Activated effector memory CD4-positive, alpha-beta T cell treated with anti-CD3 and anti-CD28 coated beads, Interleukin-2, amount 50 U/mL, for 16 hours (primary cell): ENCODE measurements at places on chromosomes 5 and 9.

DNA sequence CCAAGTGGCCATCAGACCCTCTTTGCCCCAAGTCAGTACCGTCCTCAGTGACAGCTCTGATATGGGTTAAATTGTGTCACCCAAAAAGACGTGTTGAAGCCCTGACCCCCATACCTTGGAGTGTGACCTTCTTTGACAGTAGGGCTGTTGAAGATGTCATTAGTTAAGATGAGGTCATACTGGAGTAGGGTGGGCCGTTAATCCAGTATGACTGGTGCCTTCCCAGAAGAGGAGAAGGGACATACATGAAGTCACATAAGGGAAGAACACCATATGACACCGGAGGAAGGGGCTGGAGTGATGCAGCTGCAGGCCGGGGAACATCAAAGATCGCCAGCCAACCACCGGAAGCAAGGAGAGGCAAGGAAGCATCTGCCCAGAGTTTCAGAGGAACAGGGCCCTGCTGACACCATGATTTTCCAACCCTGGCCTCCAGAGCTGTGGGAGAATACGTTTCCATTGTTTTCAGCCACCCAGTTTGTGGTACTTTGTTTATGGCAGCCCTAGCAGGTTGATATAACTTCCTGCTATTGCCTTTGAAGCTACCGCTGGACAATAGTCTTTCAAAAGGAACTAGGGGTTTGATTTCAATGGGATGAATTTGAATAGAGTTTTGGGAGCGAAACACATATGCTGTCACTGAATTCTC is 36.4 kb upstream of the CPEB4 start:
- no peak for DNase-seq

GRCh38 chr5:13606051-13606450 is 338.4 kb downstream of the DNAH5 start:
- DNase-seq = no peak

GRCh38 chr5:54458221-54458620 is 2.7 kb downstream of the HSPB3 start:
- DNase-seq = no peak

DNA sequence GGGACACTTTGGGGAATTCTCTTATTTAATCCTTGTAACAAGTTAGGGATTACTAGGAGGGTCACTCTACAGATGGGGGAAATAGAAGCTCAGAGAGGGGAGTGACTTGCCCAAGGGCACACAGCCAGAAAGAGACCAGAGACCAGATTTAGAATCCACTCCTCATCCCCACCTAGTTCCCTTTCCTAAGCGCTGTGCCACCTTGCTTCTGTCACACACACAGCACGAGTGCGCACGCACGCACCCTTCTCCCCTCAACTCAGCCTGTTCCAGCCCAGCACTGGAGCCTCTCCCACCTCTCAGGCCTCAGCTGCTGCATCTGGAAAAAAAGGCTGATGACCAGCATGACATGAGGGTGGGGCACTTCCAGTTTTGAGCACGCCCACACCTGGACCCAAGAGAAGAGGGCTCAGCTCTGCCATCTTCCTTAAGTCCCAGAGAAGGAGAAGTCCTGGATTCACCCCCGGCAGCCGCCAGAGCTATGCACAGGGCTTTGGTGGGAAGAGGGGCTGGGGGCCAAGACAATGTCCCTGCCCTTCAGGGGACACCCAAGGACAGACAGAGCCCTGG is 18.5 kb downstream of the NR5A1 start:
- DNase-seq = no peak

DNA sequence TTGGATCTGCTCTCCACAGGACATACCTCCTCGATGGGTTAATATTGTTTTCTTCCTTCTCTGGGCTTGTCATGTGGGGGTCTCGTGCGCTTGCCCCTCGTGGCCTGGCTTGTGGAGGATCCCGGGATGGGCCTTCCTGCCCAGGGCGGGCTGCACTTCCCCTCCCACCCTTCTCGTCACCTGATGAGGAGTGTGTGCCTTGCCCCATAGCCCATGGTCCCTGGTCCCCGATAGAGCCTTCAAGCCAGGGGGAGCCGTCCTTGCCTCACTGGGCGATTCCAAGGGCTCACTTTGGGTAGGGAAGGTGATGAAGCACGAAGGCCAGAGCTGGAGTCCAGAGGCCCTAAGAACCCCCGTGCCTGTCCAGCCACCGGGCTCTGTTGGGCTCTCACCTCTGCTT is 28.7 kb downstream of the DYNC2I2 start:
- DNase-seq = no peak

- no peak for DNase-seq
These were observed 42.9 kb downstream of the WNK2 start for GRCh38 chr9:93226819-93227218.

DNA sequence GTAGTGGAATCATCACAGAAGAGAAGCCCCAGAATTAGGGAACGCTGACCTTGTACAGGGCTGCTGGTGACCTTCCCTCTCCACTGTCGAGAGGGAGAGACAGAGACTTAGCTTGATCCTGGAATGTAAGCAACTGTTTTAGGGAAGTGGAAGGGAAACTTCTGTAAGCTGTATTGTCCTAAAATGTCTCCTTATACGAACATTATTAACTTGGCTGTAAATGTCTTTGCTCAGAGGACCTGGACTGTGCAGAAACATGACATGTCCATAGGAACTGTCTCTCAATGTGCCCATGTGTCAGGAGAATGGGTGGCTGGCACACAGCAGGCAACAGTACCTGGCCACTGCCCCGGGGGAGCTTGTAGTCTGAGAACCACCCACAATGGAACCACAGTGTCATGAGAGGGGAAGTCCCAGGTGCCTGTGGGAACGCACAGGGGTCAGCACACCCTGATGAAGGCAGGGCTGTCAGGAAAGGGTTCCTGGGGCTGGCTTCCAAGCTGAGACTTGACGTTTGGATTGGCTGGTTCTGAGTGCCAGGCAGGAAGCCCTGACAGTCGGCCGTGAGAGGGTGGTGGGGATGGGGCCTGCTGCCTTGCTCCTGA is 34.0 kb downstream of the DAP start:
- no peak for DNase-seq

- no peak for DNase-seq
These were observed 24.3 kb downstream of the EFNA5 start for GRCh38 chr5:107646418-107646817.

DNA sequence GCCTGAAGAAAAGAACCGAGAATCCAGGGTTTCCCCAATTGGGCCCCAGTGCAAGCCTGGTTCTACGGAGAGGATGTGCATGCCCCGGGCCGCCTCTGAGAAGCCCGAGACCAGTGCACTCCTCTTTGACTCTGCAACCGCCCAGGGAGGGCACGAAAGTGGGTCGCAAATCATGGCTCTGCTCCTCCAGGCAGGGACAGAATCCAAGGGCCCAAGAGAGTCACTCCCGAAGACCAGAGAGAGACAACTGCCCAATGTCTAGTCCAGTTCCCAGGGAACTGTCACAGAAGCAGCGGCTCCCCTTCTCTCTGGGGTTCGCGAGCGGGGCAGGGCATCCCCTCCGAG is 107.8 kb downstream of the PSD2 start:
- peak; percentile 52 for DNase-seq

- no peak for DNase-seq
These were observed 114.8 kb downstream of the MSX2 start for GRCh38 chr5:174839196-174839595.

DNA sequence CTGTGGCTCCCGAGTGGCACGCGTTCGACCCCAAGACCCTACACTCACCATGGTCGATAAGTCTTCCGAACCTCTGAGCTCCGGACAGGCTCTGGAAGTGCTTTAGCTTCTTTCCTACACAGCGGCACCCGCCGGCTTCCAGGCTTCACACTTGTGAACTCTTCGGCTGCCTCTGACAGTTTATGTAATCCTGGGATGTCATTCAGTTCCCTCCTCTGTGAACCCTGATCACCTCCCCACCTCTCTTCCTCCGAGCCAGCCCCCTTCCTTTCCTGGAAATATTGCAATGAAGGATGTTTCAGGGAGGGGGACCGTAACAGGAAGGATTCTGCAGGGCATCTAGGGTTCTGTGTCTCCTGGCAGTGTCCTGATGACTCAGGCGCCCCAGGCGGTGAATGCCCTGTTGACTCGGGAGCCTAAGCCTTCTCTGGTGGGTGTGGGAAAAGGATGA is at the start of gene CD14:
CD14 (minus strand) TSS at position 155 of the 451 bp plus-strand sequence; CDS start at position 51, 104 bp downstream.
- no peak for DNase-seq

GRCh38 chr9:83061990-83062650 is 822 bp downstream of the RASEF start:
- DNase-seq = no peak

- DNase-seq = no peak
These were observed 245.4 kb downstream of the MLLT3 start for GRCh38 chr9:20376731-20377375.

DNA sequence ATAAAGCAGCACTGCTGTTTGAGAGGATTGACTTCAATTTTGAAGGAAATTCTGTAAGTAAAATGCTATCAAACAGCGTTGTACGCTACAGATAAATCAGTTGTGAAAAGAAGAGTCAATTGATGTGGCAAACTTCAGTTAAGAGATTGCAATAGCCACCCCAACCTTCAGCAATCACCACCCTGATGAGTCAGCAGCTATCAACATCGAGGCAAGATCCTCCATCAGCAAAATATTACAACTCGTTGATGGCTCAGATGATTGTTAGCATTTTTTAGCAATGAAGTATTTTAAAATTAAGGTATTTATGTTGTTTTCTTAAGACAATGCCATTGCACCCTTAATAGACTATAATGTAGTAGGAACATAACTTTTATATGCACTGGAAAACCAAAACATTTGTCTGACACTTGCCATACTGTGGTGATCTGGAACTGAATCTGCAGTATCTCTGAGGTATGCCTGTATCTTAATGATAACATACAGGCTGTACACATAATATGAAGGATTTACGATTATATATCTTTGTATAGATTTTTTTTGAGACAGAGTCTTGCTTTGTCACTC is 47.5 kb downstream of the VPS13A start:
- no peak for DNase-seq

DNA sequence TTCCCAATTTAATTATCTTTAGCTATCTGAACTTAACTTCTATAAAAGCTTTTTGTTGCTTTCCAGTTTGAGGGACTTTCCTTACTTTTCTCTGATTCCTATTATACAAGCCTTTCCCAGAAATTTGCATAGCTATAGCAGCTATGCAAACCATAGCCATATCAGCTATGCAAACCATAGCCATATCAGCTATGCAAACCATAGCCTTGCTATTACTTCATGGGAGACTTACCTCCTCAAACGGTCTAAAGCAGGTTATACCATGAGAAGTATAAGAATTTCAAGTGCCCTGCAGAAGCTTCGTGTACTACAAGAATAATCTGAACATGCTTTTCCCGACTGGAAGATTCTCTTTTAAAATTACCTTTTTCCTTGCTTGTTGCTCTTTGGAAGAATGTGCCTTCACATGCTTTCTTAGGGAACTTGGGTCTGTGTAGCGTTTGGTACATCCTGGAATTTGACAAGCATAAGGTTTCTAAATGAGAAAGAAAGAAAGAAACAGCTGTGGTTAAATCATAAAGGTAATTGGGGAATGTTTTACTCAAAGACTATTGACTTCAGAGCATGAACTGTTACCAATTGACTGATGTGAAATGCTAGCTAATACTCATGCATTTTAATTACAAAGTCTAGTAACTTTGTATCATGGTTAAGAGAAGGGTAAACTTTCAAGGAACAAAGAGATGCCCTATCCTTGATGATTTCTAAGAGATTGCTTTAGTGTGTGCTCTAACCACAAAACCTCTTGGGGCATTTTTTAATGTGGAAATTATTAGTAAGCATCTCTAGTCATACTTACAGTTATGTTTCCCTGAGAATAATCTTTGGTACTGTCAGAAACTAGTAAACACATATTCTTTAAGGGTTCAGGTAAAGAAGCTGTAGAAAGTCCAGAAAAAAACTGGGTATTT is 367.6 kb downstream of the GLIS3 start:
- no peak for DNase-seq

GRCh38 chr5:78472469-78473106 is 112.2 kb downstream of the SCAMP1 start:
- DNase-seq = no peak

DNA sequence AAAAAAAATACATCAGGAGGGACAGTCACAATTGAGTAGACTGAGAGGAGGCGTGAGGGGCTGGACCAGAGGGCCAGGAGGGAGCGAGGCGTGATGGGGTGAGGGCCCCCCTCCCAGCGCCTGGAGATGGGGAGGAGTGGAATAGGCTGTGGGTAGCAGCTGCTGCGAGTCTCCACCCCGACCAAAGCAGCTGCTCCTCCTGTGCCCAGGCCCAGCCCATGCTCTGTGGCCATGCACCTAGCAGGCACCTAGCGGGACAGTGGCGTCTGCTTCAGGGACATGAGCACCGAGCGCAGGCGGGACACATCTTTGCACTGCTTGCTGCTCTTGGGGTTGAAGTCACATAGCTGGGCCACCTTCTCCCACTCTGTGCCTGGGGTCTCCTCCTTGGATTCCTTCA is 4.0 kb downstream of the HIGD2A start:
- no peak for DNase-seq

DNA sequence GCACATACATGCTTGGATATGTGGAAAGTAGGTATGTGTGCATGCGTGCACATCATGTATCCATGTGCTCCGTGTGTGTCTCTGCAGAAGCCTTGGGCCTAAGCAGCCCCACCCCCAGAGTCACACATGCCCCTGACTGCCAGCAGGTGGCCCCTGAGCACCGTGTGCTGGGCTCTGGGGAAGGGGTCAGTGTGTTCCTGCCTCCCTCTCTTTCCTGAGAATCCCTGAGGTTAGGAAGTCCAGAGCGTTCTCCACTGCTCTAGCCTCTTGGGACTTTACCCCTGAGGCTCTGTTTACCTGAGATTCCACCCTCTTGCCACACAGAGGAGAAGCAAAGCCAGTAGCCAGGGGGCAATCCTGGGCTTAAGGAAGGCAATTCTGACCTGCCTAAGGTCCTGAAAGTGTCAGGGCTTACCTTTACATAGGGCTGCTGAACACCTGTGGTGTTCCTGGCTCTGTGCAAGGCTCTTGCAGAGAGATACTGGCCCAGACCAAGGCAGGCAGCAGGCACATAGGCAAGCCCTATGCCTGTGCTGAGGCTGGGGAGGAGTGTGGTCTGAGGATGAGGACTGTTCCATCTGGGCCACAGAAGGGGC is 207.3 kb downstream of the TMEM38B start:
- DNase-seq = no peak

DNA sequence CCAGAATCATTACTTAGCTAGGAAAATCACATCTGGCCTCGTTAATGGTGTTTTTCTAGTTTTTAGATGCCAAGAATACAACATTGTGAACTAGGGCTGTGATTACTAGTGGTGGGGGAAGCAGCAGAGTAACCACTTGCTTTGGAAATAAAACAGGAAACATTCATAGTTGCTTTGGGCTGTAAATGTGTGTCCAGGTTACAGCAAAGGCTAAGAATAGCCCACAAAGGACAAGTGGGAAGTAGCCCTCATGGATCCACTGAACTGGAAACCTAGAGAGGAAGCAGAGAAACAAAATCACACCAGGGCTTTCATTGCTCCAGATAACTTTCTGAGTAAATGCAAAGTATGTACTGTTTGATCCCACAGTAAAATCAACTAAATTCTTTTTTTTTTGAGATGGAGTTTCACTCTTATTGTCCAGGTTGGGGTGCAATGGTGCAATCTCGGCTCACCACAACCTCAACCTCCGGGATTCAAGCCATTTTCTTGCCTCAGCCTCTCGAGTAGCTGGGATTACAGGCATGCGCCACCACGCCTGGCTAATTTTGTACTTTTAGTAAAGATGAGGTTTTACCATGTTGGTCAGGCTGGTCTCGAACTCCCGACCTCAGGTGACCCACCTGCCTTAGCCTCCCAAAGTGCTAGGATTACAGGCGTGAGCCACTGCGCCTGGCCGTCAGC is 56.2 kb upstream of the TNFSF15 start:
- no peak for DNase-seq

GRCh38 chr9:135144581-135145170 is 57.2 kb downstream of the OLFM1 start:
- no peak for DNase-seq

- DNase-seq = no peak
These were observed 97.6 kb downstream of the FRMD3 start for GRCh38 chr9:83440641-83441040.

- no peak for DNase-seq
These were observed 6.4 kb downstream of the OR2V2 start for GRCh38 chr5:181153814-181154213.
